Esophagus squamous epithelium (tissue), 5 donors: ENCODE measurements at places on chromosomes 3 and 15.

DNA sequence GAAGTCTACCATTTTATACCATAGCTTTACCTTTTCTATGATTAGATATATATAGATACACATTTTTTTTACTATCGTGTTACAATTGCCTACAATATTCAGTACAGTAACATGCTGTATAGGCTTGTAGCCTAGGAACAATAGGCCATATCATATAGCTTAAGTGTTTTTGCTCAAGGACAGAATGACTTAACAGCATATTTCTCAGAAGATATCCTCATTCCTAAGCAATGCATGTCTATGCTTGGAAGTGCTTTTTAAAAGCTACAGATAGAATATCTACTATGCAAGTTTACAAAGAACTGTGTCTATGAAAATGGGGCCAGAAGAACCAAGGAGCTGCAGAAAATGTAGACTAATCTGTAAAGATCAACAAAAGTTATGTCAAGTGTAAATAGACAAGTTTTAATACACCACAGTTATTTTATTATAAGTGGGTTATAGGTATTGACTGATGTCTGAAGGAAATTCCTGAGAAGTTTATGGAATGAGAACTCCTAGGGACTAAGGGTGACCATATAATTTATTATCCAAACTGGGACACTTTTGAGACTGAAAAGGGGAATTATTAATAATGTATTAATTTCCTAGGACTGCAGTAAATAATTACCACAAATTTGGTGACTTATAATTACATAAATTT lies 138.7 kb upstream of the TGFBR2 start:
- DNase-seq: no peak

DNA sequence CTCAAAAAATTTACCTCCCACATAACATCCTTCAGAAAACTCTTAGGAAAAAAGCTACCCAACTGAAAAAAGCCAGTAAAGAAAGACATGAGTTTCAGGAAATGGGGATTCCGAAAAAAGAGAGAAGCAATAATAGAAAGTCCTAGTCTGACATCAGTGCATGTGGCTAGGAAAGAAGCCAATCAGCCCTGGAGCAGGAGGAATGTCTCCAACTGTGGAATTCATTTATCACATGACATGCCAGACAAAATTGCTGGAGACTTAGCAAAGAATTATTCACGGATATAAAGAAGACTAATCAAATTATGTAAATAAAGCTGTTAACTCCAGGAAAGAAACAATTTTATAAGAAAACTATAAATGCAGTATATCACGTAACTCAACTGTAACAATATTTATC lies 258.9 kb upstream of the RARB start:
- no peak for DNase-seq

GRCh38 chr15:24955531-24955921 lies 739 bp downstream of the SNRPN start:
- DNase-seq: no peak

- no peak for DNase-seq
These were observed 6.0 kb downstream of the AMIGO3 start for GRCh38 chr3:49713336-49714105.

DNA sequence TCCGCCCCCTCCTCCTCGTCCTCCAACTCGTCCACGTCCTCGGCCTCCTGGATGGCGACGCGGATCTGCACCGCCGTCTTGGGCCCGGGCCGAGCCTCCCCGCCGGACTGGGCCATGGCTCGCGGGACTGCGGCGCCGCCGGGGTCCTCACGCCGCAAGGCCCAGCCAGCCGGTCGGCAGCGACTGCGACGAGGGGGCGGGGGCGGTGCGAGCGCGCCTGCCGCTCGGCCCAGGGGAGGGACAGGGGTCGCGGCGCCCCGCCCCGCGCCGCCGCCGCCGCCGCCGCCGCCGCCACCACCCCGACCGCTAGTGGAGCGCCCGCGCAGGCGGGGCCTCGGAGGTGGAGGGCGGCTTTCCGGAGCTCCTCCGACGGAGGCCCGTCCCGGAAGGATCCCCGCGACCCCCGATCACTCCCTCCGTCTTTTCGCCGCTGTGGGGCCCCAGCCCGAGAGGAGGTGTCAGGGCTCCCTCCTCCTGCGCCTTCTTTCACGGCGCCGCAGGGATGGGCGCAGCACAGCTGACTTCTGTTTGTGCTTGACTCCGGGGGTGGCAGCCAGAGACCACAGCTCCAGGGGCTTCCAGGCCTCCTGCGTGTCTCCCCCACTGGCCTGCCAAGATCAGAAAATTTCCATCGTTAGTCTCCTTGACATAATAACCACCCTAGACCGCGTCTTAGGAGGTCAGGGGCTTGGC lies at the start of gene LARP6:
Gene LARP6, minus strand, starts transcription at position 185 of the 693 bp plus-strand sequence. Its CDS starts 69 bp downstream, at position 116.
- no peak for DNase-seq

DNA sequence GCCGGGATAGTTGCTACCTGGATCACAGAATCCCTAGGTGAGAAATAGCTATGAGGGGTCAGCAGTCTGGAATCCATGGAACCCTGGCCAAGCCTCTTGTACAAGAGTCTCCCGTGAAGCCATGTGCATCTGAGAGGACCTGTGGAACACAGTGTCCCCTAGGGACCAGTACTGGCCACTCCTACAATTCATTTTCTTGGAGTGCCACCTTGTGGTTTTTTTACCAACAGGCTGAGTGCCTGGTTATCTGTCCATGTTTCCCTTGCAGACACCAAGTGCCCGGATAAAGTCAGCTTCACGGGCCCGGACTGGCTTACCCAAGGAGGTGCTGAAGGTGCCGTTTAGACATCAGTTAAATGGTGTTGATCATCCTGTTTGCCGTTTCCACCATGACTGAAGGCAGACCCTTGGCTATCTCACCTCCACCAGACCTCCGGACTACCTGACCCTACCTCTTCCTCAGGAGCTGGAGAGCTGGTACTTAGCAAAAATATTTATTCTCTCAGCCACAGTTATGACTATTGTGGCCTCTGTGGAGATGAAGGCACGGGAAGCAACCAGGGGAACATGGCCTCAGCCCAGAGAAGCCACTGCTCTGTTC lies 93.9 kb downstream of the RBPMS2 start:
- DNase-seq: no peak

DNA sequence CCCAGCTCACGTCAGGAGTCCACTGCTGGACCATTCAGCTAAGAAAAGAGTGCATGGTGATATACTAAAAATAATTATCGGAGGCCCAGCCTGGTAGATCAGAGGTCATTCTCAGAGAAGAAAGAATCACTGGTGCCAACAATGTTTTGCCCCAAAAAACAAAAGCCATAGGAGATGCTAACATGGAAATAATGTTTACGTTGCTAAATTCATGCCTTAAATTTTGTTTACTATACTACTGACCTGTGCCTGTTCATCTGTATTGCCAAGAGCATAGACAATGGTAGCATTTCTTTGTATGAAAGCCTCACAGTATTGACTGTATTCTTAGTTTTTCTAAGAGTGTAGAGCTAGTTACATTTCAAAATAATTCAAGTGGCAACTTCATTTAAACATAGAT lies 138.1 kb upstream of the GPR149 start:
- DNase-seq: no peak

DNA sequence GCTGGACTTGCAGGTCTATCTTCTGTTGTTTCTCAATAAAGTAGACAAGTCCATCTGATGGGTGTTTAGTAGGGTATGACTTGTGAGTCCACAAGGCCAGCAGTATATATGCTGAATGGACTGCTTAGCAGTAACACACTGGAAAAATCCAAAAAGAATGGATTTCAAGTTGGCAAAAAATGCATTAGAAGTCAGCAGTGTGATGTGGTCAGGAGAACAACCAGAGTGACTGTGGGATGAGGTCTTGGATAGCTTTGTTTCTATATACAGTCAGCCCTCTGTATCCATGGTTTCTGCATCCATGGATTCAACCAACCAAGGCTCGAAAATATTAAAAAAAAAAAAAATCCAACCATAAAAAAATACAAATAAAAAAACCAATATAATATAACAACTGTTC lies 55.8 kb downstream of the LPP start:
- no peak for DNase-seq

- no peak for DNase-seq
These were observed 22.2 kb upstream of the RHO start for GRCh38 chr3:129506231-129506742.

- DNase-seq: no peak
These were observed 2.4 kb upstream of the AKAP13 start for GRCh38 chr15:85377986-85378385.

DNA sequence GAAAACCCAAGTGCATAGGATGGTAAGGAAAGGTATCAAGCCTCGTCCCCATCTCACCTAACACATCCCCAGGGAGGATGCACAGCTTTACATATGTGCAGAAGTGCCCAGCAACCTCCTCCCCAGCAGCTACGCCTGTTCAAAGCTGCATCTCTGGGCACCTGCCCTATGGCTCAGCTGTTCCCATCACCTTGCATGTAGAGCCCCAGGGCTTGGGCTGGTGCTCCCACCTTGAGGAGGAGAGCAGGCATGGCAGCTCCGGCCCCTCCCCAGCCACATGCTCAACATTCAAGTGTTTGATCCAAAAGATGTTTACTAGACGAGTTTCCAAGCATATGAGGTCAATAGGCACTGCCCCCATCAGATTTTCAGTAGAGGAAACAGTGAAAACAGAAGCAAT lies 173.5 kb downstream of the ATP10A start:
- DNase-seq: no peak

DNA sequence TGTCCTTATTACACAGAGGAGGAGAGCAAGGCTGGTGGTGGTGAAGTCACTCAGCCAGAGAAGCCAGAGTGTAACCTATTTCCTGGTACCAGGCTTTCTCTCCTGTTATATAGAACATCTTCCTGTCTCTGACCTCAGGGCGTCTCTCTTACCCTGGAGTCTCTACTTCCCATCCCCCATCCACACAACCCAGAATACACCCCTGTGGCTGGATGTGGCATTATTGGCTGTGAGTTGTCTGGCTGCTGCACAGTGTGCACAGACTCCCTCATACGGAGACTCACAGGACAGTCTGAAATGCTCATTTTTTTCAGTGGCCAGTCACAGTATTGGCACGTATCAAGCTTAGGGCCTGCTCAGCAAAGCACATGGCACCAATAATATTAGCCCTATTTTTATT lies 8.6 kb downstream of the PODXL2 start:
- no peak for DNase-seq

- DNase-seq: no peak
These were observed 1.2 kb upstream of the SPICE1 start for GRCh38 chr3:113516115-113516505.

GRCh38 chr3:178709051-178709450 lies 172.8 kb downstream of the KCNMB2 start:
- DNase-seq: no peak

GRCh38 chr3:155766206-155766605 lies 21.3 kb upstream of the PLCH1 start:
- DNase-seq: no peak

DNA sequence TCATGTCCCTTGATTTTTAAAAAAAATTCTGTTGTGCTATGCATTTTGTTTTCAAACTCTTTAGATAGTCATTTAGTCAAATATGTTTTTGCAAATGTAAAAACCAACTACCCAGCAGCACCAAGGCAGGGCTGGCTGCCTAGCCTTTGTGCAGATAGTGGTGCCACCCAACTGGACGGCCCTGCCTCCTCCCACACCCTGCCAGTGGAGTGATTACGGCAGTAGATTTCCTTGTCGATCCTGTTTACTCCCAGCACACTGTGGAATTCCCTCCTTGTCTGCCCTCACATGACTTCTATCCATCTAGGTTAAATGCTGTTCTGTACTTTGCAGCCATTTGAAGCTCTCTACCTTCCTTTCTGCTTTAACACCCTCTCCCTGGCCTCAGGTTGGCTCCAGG lies 79.4 kb upstream of the PLXNA1 start:
- DNase-seq: no peak

- no peak for DNase-seq
These were observed 48.7 kb upstream of the SECISBP2L start for GRCh38 chr15:49094923-49095322.

- no peak for DNase-seq
These were observed 184.1 kb upstream of the LRRC3B start for GRCh38 chr3:26438325-26438940.

DNA sequence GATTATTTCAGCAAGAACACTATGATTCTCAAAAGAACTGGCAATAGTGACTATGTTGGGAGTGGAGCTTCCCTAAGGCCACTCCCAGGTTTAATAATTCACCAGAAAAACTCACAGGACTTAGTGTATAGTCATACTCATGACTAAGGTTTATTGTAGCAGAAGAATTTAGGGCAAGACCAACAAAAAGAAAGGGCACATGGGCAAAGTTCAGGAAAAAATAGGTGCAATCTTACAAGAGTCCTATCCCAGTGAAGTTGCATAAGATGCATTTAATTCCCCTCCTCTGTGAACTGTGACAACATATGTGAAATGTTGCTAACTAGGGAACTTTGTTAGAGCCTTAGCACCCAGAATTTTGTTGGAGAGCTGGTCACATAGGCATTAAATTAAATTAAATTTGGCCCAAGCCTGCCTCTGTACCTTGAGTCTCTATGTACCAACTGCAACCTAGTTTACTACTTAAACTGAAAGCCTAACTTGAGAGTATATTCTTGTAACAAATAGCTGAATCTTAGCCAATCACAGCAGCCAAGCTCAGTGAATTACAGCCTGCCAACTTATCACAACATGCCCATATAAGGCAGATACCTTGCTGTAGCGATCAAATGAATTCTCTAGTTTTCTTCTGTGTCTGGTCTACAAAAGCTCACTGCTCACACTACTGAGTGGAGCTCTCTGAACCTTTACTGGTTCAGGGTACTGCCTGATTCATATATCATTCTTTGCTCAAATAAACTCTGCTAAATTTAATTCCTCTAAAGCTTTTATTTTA lies 386.2 kb upstream of the ARHGEF26 start:
- DNase-seq: no peak

DNA sequence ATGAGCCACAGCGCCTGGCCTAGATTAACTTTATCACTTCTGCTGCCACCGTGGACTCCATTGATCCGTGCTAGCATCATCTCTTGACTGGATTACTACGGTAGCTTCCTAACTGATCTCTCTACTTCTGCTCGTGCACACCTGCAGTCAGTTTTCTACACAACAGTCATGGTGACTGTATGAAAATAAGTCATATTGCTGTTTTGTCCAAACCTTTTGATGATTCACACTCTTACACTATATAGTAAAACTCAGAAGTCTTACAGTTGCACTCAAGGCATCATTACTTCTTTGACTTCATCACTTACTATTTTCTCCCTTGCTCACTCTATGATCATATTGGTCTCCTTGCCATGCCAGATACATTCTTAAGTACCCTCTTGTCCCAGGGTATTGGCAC lies 10.1 kb downstream of the PDCD6IP start:
- no peak for DNase-seq

GRCh38 chr3:18008706-18009368 lies 266.4 kb upstream of the TBC1D5 start:
- DNase-seq: no peak

- no peak for DNase-seq
These were observed 9.1 kb downstream of the ADAMTS17 start for GRCh38 chr15:100332721-100333120.

- DNase-seq: no peak
These were observed 27.2 kb downstream of the FEM1B start for GRCh38 chr15:68304589-68305337.

- no peak for DNase-seq
These were observed 27.2 kb downstream of the WNT7A start for GRCh38 chr3:13852638-13853009.

DNA sequence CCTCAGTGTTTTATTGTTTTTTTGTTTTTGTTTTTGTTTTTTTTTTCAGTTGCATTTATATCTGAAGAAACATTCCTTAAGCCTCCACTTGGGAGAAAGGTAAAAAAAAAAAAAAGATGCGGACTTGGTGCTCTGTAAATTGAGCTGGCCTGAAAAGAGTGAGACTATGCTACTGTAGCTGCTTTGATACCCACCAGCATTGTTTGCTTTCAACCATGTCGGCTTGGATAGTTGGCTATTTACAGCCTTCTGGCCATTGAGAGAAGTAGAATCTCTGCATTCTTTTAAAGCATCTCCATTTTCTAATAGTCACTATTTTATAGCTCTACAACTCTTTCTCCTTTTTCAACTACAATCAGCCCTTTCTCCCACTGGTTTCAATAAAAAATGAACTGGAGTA lies 149.6 kb downstream of the ZIC4 start:
- no peak for DNase-seq
